Inflammatory macrophage treated with lipopolysaccharide for 1 hour (primary cell): ENCODE measurements at places on chromosomes 2 and 18.

- no peak for DNase-seq
Measured at GRCh38 chr18:28903306-28903705, 726.4 kb upstream of the CDH2 start.

DNA sequence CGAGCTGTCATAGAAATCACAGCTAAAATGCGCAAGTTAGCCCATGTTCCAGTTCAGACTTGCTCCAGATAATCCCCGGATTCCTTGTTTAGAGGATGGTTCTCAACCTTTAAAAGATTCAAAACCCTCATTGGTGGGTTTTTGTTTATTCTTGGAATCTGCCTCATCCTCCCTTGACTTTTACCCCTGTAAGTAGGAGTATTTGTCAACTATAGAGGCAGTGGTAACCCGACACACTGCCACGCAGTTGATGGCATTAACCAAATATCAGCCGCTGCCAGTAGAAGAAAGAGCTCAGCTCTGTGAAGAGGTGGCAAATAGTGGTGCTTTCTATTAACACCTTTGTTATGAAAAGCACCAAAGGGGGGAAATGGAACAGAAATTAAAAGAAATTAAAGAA lies 40.4 kb upstream of the SELENOI start:
- no peak for DNase-seq

DNA sequence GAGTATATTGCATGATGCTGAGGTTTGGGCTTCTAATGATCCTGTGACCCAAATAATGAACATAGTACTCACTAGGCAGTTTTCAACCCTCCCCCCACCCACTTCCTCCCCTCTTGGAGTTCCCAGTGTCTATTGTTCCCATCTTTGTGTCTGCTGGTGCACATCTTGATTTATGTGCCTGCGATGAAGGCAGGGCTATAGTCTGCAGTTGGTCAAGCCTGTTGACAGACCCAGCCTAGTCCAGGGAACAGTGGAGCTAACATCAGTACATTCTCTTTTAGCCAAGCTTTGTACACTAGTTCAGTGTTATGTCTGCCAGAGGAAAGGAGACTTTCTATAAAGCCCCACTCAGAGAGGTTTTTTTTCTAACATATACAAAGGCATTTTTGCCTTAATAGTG lies 287.6 kb downstream of the CPS1 start:
- DNase-seq = no peak

- peak; percentile 40 for DNase-seq
Measured at GRCh38 chr2:74693213-74693612, 39.2 kb downstream of the SEMA4F start.

DNA sequence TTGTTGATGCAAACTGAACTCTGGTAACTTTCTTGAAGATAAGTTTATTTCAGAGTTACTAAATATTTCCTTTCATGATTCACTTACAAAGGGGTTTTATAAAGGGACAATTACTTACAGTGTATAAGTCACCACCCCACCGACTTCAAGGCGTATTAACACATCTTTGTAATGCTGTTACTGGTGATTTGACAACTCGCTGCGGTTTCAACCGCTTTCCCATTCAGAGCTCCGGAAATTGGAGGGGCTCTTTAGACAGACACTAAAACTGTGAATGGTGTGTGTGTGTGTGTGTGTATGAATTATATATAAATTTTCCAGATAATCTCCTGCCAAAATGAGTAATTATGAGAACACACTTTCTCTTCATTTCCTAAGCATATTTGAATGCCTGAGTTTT lies 4.9 kb downstream of the TM4SF20 start:
- no peak for DNase-seq

- DNase-seq = no peak
Measured at GRCh38 chr18:39449566-39449965, 1884.0 kb upstream of the CELF4 start.

DNA sequence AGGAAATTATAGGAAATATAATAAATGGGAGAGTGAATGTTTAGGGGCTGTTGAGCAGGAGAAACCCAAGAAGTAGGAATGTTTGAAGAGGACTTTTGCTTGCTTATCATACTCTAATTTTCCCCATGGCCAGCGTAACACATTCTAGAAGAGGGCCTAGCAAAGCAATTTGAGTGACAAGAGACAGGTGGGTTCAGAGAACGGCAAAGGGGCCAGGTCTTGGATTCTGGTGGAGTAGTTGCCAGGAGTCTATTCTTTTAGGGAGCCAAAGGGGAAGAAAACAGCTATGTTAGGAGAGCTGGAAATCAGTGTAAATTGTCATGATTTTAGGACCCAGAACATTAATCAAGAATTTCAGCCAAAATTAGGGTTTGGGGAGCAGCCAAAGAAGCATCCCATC lies 96.5 kb downstream of the COL5A2 start:
- no peak for DNase-seq

- no peak for DNase-seq
Measured at GRCh38 chr2:179939259-179939658, 67.8 kb downstream of the CWC22 start.

DNA sequence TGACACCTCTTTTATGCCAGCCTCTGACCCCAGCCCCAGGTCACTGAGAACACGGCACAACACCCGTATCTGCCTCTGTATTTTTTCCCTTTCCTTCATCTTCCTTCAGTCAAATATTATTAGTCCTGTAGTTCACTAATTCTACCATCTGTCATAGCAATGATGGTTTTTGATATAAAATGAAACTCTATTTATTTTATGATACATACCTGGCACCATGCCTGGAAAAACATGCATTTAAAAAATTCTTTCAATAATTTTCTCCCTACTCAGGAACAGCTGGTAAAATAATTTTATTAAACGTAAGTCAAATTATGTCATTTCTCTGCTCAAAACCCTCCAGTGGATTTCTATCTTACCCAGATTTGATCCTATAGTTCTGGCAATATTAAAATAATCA lies 224.7 kb downstream of the CDH7 start:
- DNase-seq = no peak

- DNase-seq = no peak
Measured at GRCh38 chr2:167293172-167293781, 405.0 kb downstream of the XIRP2 start.

DNA sequence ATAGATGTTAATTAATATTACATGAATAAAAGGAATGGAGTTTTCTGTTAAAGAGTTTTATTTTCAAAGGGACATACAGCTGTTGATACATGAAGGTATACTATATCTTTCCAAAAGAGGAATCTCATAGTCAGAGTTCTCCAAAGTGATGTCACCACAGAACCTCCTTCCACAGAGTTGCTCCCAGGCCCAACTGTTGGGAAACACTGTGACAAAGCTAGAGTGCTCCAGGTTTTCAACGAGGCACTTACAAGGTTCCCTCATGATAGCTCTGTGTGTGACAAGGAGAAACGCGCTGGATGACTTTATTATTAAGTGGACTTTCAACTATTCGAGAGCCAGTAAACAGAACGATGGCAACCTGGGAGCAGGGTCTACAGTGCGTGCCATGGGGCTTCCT lies 33.5 kb downstream of the PTPN18 start:
- peak; percentile 55 for DNase-seq

- DNase-seq = peak; percentile 94
Measured at GRCh38 chr2:28447943-28448792, 47.7 kb upstream of the PLB1 start.

DNA sequence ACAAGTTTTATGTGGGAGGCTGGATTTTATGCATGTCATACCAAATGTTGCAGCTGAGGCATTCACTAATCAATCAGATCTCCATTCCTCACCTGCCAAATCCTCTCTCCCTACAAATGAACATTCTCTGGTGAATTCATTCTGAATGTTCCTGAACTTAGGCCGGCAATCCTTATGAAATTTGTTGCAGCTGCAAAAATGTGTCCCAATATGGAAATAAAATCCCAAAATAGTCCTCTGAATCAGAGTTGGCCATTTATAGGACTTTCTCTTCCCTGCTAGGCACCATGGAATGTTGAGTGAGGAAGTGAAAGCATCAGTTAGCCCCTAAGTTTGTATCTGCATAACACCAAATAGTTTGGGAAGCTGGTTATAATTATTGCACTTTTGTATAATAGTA lies 25.6 kb downstream of the GCA start:
- DNase-seq = no peak

GRCh38 chr2:125852364-125852763 lies 803.6 kb upstream of the GYPC start:
- no peak for DNase-seq

DNA sequence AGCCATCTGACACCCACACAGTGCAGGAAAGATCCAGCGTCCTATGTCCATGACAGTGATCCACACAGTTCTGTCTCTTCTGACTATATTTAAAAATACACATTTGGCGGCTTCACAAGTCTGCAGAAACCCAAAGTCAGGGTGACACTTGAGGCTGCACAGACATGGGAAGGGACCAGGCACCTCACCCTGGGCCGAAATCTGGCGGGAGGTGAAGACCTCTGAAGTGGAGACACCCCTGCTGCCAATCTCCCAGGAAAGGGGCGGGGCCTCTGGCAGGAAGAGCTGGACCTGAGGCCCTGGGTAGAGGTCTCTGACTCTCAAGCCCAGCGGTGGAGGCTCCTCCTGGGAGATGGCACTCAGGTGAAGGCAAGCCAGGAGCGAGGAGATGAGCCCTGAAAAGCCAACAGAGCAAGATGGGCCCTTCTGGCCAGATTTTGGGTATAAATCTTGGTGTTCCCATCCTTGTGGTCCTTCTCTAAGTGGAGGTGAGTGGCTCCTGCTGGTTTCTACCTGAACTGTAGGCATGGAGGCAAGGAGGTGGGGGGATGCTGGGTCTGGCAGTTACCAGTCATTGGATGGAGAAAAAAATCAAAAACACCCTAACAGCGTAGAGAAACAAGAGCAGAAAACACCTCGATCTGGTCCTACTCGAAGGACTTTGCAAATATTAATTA lies 248.4 kb downstream of the HDAC4 start:
- DNase-seq = no peak

DNA sequence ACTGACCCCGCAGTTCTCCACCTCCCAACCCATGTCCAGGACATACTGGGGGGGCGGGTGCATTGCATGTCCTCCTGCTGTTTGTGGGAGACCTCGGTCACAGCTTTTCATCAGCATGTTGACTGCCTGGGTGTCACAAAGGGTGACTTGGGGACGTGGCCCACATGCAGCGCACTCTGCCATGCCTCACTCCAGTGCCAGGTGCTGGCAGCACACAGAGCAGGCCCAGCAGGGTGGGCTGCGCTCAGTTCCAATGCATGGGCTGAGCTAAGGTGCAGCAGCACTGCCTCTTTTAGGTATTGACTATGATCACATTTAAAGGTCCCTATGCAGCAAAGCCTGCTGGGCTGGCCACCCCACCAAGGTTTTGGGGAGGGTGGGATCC lies 261.9 kb upstream of the SALL3 start:
- DNase-seq = no peak

DNA sequence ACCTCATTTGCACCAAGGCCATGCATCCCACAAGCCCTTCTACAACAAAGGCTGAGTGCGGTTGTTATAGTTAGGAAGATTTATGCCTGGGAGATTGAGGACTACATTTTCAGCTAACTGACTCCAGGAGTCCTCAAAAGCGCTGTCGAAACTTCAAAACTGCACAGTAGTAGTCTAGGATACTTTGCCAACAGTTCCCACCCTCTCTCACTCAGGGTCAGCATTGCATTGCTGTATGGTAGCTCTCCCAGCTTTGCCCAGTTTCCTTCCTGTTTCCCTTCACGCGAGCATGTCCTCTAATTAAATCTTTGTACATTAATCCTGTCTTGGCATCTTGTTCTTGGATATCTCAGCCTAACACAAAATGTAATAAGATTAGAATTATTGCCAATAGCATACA lies 420.6 kb upstream of the UBE2E3 start:
- no peak for DNase-seq

GRCh38 chr18:58015065-58015780 lies 28.8 kb upstream of the NEDD4L start:
- peak; percentile 11 for DNase-seq

DNA sequence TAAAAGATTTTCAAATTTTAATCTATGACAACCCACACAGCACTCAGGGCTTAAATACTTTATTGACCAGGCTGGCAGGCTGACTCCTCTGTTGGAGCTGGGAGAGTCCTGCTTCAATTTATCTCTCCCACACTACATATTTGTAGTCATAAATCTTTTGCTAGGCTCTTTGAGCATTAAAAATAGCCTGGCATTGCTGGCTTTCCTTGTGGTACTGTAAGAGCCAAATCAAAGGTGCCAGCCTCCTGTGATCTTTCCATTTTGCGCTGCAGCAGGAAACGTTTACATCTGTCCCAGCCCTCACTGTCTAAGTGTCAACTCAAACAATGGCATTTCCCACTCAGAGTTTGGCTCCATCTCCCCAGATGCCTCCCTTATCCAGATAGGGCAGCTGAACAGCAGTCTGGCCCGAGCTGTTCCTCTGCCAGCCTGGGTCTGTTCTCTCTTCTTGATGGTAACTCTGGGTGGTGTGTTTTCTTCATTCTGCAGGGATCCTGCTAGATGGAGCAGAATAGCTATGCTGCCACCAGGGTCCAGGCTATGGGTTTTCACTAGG lies 62.1 kb downstream of the LRRTM1 start:
- DNase-seq = no peak

- DNase-seq = no peak
Measured at GRCh38 chr18:49185623-49186022, 234.9 kb upstream of the SMAD7 start.

GRCh38 chr18:77894060-77894459 lies 644.4 kb downstream of the GALR1 start:
- peak; percentile 50 for DNase-seq

GRCh38 chr2:231683292-231684235 lies 24.8 kb upstream of the PTMA start:
- no peak for DNase-seq

DNA sequence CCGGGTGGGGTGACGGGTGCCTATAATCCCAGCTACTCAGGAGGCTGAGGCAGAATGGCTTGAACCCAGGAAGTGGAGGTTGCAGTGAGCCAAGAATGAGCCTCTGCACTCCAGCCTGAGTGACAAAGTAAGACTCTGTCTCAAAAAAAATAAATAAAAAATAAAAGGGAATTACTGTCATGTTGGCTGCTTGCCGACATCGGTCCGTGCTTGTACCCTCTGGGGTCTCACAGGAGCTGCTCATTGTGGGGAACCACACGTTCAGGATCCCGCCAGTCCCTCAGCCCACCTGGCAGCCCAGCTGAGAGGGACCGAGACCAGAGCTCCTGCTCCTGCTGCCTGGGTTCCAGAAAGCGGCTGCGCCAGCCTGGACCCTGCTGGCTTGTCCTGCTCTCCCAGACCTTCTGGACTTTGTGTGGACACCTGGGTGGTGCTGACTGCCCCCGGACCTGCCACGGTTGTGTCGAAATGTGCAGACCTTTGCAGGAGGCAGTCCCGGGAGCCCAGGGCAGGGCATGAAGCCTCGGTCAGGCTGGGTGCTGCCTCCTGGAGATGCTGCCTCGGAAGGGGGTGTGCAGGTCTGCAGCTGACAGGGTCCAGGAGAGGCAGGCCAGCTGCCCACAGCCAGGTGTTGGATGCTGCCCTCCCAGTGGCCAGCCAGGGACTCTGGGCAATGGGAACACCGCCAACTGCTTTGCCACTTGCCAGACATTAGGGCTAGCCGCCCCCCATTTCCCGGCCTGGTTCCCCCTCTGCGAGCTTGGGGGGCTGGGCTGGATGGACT lies 16.4 kb downstream of the KLF11 start:
- no peak for DNase-seq

- DNase-seq = no peak
Measured at GRCh38 chr2:78586316-78586715, 439.2 kb upstream of the REG3G start.
